ENCODE measurements at places on chromosomes 3 and 15.

DNA sequence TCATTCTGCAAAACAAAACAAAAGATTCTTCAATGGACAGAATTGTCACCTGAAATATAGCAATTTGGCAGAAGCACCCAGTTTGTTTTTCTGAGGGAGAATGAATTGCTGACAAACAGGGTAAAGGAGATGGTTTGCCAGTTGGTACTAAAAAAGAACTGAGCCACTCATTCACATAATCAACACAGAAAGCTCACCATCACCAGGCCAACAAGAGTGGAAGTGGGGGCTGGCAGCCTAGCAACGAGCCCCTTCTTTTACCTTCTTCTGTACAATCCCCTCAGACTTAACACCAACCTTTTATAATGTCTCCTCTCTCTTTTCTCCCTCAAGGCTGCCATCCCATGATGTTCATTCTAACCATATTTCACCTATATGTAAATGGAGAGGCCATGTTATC is 5.9 kb downstream of the TOP2B start:
- no peaks in the 10 kb centered on the region for H3K27me3 ChIP-seq
- H3K4me3 ChIP-seq, result no peak overlapping the region
- H3K36me3 ChIP-seq, result peaks cover 39% of the 10 kb centered on the region
- H3K4me1 ChIP-seq, result peaks cover 42% of the 10 kb centered on the region
- DNase-seq, result no peak
- no peak overlapping the region for H3K27ac ChIP-seq

DNA sequence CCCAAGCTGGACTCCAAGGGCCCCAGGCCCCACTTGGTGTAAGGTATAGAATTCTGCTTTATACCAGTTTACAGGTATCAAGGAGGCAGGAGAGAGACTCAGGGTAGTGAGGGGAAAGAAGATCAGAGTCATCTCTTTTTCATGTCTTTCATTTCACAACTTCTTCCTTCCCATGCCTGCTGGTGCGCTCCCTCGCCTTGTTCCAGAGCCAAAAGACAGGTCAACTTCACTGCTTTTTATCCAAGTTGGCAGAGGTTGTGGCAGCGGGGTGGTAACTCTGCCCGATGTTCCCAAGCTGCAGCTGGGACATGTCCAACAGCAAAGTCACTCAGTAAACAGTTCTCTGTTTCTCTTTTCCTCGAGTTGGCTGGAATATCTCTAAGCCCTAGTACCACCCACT is 86.3 kb upstream of the TCF12 start:
- no peak overlapping the region for H3K27ac ChIP-seq
- no peak overlapping the region for H3K4me3 ChIP-seq
- no peak for DNase-seq
- H3K4me1 ChIP-seq, result no peaks in the 10 kb centered on the region

DNA sequence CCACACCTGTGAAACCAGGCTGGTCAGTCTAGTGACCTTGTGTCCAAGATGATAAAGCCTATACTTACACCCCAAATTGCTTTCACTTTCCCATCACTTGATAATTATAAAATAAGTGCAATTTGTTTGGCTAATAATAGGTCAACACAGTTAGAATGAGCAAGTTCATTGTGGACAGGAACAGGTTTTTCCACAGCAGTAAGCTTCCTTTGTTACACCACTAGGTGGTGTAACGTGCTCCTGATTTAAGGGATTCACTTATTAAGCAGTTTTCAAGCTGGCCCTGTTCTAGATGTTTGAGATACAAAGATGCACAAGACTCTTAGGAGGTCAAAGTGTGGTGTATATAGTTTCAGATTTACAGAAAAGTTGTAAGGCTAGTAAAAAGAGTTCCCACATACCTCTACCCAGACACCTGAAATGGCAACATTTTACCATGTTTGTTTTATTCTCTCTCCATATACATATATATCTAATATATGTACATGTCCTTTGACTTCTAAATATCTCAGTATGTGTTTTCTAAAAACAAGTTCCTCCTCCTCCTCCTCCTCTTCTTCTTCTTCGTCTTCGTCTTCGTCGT is 6.8 kb upstream of the MFSD1 start:
- H3K27ac ChIP-seq, result no peak overlapping the region
- peaks cover 3% of the 10 kb centered on the region for H3K4me1 ChIP-seq
- no peak for DNase-seq
- no peaks in the 10 kb centered on the region for H3K36me3 ChIP-seq
- H3K27me3 ChIP-seq, result peaks cover 24% of the 10 kb centered on the region
- no peak overlapping the region for H3K4me3 ChIP-seq

GRCh38 chr3:185094697-185095096 is 58.2 kb downstream of the C3orf70 start:
- H3K4me3 ChIP-seq, result no peak overlapping the region
- no peak overlapping the region for H3K27ac ChIP-seq
- no peak for DNase-seq
- H3K27me3 ChIP-seq, result peaks cover 5% of the 10 kb centered on the region

DNA sequence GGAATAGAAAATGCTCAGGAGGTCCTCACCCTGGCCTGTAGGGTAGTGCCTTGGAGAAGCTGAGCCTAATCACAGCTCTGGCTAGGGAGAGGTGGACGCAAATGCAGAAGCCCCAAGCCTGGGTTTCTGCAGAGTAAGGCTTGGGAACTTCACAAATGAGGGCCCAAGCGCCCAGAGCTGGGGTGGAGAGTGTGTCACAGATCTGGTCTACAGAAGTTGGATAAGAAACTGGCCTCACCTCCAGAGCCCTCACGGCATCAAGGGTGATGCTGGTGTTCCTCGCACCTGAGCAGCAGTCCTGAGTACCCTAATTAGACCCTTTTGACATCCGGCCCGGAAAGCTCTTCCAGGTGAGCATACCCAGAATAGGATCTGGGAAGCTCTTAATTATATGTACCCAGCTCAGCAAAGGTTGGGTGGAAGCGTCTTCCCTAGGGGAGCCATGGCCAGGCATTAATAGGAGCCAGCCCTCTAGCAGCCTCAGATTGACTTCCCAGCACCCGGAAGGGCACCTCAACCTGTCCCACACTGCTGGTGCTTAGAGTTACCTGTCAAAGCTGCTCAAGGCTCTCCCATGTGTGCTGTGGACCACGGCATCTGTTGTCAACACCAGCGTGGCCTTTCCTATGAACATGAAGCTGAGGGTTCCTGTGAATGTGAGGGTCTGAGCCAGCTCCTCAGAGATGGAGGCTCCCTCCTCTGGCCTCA is 31.8 kb downstream of the RBM5 start:
- no peak overlapping the region for H3K4me3 ChIP-seq
- H3K27me3 ChIP-seq, result no peaks in the 10 kb centered on the region
- peaks cover 37% of the 10 kb centered on the region for H3K36me3 ChIP-seq
- no peaks in the 10 kb centered on the region for H3K4me1 ChIP-seq

DNA sequence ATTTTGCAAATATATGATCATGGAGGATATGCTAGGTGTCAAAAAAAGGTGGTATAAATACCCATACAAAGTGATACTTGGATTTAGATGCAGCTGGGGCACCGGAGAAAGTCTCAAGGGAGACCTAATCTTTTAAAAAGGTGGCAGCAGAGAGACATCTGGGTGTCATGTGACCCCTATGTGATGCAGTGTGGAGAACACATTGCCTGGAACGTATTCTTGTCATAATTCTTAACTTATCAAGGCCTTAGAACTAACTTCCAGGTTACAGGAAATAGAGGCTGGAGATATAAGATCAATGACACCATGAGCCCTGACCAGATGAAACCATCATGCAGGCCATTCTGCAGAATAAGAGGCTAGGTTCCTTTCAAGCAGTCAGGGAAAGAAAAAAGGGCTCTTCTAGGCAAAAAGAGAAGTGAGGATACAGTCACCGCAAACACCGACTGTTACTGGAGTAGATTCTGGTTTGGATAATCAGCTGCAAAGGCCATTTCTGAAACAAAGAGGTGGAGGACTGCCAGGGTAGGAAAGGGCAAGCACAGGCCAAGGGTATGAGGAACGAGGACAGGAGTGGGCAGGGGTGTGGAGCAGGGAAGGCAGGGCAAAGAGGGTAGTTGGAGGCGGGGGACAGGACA is 100.6 kb downstream of the OXNAD1 start:
- H3K4me3 ChIP-seq, result no peak overlapping the region
- peaks cover 27% of the 10 kb centered on the region for H3K4me1 ChIP-seq
- peaks cover 78% of the 10 kb centered on the region for H3K36me3 ChIP-seq
- no peak for DNase-seq
- no peak overlapping the region for H3K27ac ChIP-seq

GRCh38 chr3:104717828-104718196 is 648.9 kb upstream of the ALCAM start:
- no peak overlapping the region for H3K4me3 ChIP-seq
- H3K36me3 ChIP-seq, result no peaks in the 10 kb centered on the region
- DNase-seq, result no peak

GRCh38 chr15:40597024-40597423 is 3.0 kb downstream of the KNL1 start:
- peaks cover 6% of the 10 kb centered on the region for H3K36me3 ChIP-seq
- no peak for DNase-seq
- H3K27me3 ChIP-seq, result no peaks in the 10 kb centered on the region

GRCh38 chr15:80557441-80558234 is 137.5 kb upstream of the ABHD17C start:
- H3K27ac ChIP-seq, result no peak overlapping the region
- no peaks in the 10 kb centered on the region for H3K4me1 ChIP-seq
- DNase-seq, result no peak
- H3K36me3 ChIP-seq, result no peaks in the 10 kb centered on the region
- no peak overlapping the region for H3K4me3 ChIP-seq

DNA sequence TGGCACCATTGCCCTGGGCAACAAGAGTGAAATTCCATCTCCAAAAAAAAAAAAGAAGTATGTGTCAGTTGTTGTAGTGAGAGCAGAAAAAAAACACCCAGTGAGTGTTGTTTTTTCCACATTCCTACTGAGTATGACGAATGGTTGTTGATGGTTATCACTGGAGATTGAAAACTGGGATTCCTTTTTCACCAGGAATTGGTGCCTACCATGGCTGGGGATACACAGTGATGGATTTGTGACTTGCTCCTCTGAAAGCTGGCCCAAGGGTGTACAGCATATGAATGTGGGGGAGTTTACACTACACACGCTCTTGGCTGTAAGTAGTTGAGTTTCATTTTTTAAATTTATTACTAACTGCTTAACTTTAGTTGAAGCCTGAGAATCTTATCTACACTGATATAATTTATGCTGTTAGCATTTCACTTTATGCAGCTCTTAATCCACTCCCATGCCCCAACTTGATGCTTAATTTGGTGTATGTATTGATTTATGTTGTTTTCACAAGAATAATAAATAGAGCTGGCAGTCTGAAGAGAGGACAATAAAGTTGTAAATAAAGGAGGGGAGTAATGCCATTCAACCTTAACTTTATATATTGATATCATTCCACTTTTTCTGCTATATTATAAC is 56.0 kb upstream of the MME start:
- no peak overlapping the region for H3K27ac ChIP-seq
- no peak for DNase-seq
- no peak overlapping the region for H3K4me3 ChIP-seq
- H3K27me3 ChIP-seq, result no peaks in the 10 kb centered on the region
- H3K36me3 ChIP-seq, result no peaks in the 10 kb centered on the region

GRCh38 chr15:63778800-63779199 is 54.9 kb downstream of the HERC1 start:
- peaks cover 2% of the 10 kb centered on the region for H3K4me1 ChIP-seq
- H3K27me3 ChIP-seq, result no peaks in the 10 kb centered on the region

DNA sequence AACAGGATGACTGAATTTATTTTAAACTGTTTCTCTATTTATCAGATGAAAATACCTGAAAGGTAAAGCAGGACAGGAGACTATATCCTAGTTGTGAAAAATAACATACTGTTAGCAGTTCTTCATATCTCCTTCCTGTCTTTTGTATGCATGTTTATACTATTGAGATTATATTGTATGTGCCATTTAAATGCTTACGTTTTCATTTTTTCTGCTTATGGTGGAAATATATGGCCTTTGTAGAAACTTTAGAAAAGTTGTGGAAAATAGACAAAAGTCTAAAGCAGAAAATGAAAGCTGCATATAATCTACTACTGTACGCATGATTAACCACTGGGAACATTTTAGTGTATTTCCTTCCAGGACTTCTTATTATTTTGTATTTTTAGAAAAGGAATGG is 2.1 kb upstream of the PPM1L start:
- H3K27ac ChIP-seq, result no peak overlapping the region
- no peak for DNase-seq
- peaks cover 39% of the 10 kb centered on the region for H3K27me3 ChIP-seq

DNA sequence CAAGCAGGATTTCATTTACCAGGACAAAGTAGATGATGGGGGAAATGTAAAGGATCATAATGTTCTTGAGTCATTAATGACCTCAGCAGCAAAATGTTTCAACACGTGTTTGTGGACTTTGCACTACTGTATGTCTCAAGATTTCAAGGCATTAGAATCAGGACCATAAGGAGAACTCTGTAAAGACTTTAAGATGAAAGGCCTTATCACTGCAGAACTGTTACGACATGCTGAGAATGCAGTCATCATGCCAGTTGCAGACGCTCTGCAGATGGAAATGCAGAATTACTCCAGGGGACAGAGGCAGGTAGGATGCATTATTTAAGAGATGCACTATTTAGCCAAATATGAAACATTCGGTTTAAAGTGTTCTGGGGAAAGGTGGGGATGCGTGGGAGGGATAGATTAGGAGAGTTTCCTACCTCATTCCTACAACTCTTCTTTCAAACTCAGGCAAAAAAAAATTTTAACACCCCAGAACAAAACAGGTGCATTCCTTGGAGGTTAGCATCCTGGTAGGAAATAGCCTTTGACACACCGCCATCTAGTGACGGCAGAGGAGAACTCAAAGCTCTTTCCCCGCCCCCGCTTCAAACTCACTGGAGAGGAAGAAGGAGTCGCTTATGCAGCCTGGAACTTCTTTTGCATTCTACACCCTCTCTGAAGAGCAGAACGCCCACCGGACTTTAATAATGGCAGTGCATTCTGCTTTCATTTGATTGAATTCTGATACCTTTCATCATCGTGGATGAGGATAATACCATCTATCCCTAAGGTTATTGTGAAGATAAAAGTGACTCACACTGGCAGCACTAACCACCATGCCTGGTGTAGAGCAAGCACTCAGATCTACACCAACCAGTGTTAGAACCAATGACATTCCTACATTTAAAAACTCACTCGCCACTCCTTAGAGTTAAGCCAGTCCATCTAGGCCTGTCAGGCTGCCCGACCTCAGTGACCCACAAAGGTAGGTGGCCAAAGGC is 43.1 kb upstream of the TOPAZ1 start:
- no peaks in the 10 kb centered on the region for H3K36me3 ChIP-seq
- DNase-seq, result peak; percentile 46
- peaks cover 11% of the 10 kb centered on the region for H3K27me3 ChIP-seq
- H3K4me1 ChIP-seq, result no peaks in the 10 kb centered on the region

Measured in activated T-helper 2 cell treated with anti-CD3 and anti-CD28 coated beads, Interferon-gamma antibody, Interleukin-2, Interleukin-4, amounts not matched to agents 10 μg/mL and 5 μg/mL and 100 μg/mL, durations not matched to agents 14 hours and 24 hours and 36 hours (primary cell).